GM12864 (cell line): ENCODE measurements at places on chromosomes 1 and 21.

DNA sequence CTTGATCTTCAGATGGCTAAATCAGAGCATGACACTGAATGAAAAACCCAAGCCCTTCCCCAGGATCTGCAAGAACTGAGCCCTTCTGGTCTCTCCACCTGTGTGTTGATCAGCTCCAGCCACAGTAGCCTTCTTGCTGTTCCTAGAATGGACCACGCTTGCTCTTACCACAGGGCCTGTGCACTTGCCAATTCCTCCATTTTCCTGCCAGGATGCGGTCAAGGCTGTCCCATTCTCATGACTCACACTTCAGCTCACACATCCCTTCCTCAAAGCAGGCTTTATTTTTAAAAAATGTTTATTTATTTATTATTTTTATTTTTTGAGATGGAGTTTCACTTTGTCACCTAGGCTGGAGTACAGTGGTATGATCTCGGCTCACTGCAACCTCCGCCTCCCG is 43.6 kb upstream of the GRHL3 start:
- no peak for DNase-seq

- no peak for DNase-seq
Measured at GRCh38 chr1:53731043-53731600, 7.8 kb downstream of the GLIS1 start.

GRCh38 chr1:116185161-116185701 is 74.0 kb downstream of the MAB21L3 start:
- DNase-seq: no peak

- no peak for DNase-seq
Measured at GRCh38 chr1:30023339-30024022, 699.9 kb downstream of the MATN1 start.
